ENCODE measurements at places on chromosomes 4 and X.

GRCh38 chrX:111779582-111779981 is 96.4 kb upstream of the TRPC5OS start:
- no peak for DNase-seq

GRCh38 chrX:111868726-111869638 is 7.0 kb upstream of the TRPC5OS start:
- DNase-seq, result no peak

GRCh38 chrX:73913580-73913979 is 350.6 kb downstream of the CHIC1 start:
- no peak for DNase-seq

GRCh38 chrX:17104433-17104832 is 158.0 kb downstream of the REPS2 start:
- no peak for DNase-seq

DNA sequence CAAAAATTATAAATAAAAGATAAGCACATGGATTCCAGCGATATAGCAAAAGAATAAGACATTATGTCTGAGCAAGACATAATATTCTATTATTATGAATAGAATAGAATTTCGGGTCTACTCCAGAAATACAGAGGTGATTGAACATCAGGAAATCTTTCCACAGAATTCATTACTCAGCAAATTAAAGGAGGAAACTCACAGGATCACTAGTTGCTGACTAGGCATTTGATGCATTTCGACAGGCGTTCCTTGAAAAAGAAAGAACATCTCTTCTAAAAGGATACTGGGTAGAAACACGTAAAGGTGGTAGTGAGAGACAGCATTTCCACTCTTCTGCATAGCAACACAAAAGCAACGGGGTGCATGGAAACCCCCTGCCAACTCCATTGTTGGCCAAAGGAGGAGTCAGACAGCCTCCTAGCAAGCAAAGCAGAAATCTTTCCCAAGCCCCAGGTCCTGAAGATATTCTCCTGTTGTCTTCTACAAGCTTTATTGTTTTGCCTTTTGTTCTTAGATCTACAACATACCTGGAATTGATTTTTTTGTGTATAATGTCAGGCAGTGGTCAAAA is 14.3 kb upstream of the PDZD4 start:
- DNase-seq, result no peak

DNA sequence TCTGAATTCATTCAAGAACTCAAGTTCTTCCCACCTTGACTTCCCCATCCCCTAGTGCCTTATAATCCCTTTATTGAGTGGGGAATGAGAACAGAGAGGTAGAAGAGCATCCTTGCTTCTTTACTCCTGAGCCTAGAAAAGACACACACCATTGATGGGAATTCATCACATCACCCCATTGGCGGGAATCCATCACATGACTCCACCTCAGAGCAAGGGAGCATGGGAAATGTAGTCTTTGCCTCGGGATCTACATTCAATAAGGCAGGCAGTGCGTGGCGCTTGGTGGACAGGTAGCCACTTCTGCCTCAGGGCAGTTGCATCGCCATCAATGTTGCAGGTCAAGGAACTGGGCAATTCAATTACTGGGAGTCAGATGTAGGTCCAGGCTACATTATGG is 50.7 kb downstream of the MXRA5 start:
- DNase-seq, result no peak

DNA sequence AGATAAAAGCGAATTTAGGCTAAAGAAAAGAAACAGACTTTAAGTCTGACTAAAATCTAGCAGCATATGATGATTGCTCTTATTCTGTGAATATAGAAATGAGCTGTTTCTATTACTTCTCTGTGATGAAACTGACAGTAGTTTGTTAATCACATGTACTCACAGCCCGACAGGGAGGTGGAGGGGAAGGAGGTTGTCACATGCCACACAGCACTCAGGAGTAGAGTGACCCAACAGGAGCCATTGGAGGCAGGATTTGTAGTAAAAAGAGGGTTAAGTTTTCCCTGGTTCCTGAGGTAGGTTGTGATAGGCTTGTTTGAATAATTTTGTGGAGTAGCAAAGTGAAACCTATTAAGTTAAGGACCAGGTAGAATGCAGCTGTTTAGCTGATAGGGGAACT is 495.9 kb downstream of the CENPC start:
- no peak for DNase-seq
